ENCODE measurements at places on chromosomes 16 and 17. TPM values are rescaled to one million over a fixed set of nuclear protein-coding genes. Genes with fewer than 3 reads are reported as not detected.

Gene FBXW10B
- total RNA-seq, result 1.5 TPM

Gene PGP
- total RNA-seq, result 30.5 TPM

Gene PNMT
- not detected for total RNA-seq

Gene DYNLL2
- 12.0 TPM for total RNA-seq

Gene TLCD3B
- total RNA-seq, result not detected

Gene PROCA1
- total RNA-seq, result 0.69 TPM

Gene RUNDC1
- 8.0 TPM for total RNA-seq

Gene MT1M
- total RNA-seq, result 6.9 TPM

Gene PPY
- total RNA-seq, result not detected

Gene WNT9B
- not detected for total RNA-seq

Gene KRTAP9-4
- total RNA-seq, result not detected

Gene IL34
- 5.1 TPM for total RNA-seq

Gene ACSM2A
- total RNA-seq, result not detected

Gene WNT3
- 0.34 TPM for total RNA-seq

Gene KATNIP
- 21.3 TPM for total RNA-seq

Gene KIAA0753
- 20.1 TPM for total RNA-seq

Gene GP1BA
- total RNA-seq, result not detected

Gene IL21R
- under 0.01 TPM for total RNA-seq

Gene SLC2A4
- total RNA-seq, result under 0.01 TPM

Gene TMED6
- total RNA-seq, result not detected

Gene TNFRSF13B
- total RNA-seq, result not detected

Gene CES5A
- total RNA-seq, result under 0.01 TPM
